ENCODE measurements at places on chromosomes 3 and 15.

- DNase-seq, result no peak
Observed at GRCh38 chr3:189303584-189303983, 131.8 kb downstream of the TPRG1 start.

DNA sequence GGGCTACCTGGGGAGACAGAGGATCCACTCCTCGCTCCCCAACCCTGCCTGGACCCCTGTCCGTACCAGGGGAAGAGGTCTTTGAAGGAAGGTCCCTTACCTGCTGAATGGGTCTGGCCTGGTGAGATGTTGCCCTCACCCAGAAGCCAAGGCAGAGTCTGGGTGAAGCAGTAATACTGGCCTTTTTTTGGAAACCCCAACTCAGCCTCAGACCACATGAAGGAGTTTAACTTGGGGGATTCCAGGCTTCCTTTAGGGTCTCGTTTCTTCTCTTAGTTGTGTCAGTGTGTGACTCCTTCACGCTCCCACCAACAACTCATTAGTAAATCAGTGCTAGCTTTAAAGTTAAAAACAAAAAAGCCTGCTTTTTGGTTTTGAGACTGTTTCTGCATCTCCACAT, 45.6 kb downstream of the RTP1 start:
- DNase-seq, result no peak

DNA sequence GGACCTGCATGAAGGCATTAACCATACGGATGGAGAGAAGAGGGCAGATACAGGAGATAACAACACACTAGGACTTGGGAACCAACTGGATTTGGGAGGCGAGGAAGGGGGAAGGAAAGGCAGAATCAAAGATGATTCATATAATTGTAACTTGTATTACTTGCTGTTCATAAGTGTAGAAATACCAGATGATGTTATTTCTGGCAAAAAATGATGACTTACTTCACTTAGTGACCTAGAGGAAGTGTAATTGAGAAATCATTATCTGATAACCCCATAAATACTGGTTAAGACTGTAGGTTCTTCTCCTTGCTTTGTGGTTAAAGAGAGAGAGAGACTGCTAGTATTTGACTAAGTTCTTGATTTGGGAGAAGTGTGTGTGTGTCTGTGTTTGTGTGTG, 50.5 kb upstream of the GK5 start:
- no peak for DNase-seq

DNA sequence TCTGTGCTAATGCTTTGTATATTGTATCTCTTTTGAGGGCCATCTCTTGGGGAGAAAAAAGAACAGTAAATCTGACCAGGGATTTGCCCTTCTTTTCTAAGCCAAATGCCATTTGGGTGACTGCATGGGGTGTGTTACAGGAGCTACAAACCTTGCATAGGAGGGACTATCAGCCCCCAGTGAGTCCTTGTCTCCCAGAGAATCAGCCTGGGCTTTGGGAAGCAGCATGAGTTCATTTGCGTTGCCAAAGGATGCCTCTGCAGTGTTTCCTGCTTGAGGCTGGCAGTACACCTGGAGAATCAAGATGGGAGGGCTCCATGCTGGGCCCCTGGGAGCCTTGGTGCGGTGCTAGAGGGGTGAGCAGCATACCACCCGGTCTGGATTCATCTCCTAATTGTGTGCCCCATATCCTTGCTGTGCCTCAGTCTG, 49.6 kb upstream of the POLG start:
- no peak for DNase-seq

DNA sequence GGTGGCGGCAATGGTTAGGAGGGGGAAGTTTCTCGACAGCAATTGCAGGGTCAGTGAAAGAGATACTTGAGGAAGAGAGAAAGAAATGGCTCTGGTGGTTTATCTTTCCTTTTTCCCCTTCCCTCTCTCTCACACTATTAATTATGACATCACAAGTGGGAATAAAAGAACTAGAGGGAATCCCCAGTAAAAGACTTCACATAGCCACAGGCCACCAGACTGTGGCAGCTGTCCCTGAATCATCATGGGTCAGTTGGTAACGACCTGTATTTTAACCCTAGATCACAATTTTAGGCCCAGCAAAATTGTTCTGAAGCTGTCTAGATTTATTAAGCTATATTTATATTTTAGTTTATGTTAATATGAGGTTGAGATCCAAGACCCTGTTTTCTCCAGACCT, 40.3 kb downstream of the MBNL1 start:
- DNase-seq, result peak; percentile 17

GRCh38 chr3:71846185-71846584, 61.2 kb upstream of the PROK2 start:
- DNase-seq, result peak; percentile 25

DNA sequence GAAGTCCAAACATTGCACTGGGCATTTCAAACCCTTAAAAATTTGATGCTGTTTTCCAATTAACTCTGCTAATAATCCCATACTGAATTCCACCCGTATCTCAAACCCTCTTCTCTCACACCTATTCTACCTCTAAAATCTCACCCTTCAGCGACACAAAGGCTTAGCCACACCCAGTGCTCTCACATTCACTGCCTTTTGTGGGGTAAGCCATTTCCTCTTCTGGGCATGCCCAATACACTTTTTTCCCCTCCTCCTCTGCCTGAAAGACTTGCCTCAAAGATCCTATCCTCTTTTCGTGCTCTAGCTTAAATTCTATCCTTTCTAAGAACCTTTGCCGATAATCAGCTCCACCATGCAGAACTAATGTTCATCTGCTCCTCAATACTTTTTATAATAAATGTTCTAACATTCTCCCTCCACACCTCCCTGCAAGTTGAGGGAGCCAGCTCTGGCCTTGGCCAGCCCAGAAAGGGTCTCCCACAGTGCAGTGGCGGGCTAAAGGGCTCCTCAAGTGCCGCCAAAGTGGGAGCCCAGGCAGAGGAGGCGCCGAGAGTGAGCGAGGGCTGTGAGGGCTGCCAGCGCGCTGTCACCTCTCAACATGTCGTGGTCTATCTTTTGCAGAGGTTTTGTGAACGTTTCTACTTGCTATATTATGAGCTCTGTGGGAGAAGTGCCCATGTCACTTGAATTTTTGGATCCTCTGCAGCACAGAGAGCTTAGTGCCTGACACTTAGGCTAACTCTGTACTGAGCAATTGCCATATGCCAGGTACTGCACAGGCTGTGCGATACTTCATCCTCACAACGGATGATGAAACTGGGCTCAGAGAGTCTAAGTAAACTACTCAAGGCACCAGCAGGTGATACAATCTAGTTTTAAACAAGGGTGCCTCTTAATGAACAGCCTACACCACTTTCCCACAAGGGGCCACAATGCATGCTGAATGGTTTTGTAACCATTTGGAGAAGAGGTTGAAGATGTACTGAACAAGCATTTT, 53.6 kb upstream of the BCL6 start:
- no peak for DNase-seq

DNA sequence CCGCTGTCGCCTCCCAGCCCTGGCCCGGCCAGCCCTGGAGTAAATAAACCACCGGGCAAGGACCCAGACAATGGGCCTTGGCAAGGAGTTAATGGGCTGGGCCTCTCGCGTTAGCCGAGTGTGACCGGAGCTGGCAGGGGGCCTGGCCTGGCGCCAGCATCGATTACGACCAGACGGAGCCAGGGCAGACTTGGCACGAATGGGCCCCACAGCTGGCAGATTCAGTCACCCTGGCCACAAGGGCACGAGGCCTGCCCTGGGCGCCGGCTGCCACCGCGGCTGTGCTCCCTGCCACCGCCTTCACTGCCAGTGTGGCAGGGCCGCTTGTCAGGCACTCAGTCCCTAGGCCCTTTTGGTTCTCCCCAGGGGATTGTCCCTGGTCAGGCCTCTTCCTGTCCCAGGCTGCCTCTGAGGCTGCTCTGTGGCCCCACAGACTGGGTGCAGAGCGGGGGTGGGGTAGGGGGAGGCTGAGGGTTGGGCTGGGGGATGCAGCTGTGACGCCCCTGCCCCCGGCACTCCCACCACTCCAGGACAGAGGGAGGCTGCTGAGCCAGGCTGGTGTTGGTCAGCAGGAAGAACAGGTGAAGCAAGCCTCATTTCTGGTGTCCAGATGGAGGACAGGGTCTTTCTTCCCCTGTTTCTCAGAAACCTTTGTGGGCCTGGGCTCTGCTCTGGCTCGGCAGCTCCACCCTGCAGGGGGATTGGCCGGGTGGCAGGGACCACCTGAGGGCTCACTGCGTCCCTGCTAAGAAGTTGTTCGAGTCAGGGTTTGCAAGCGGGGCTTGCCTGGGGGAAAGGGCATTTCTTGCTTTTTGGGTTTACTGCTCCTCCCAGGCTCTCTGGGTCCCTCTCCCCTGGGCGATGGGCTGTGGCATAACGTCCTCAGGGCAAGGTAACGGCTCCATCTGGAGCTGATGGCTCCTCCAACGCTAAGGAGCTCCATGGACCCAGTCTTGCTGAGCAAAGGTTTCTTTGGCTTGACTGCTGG, 30.5 kb upstream of the SRP14 start:
- peak; percentile 47 for DNase-seq

DNA sequence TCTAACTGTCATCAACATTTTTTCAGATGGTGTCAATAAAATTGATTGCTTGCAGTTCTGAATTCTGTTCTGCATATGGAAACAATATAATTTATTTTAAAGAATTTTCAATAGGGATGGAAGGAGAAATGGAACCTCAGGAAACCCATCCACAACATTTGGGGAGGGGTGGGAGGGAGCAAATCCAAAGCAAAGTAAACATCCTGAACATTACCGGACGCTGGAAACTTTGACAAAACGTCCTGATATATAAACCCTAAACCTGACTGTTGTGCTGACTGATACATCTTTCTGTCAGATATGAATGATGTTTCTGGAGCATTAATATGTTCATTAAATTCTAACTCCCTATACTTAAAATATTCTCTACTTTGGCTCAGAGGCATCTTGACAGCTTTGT, 479.0 kb downstream of the FOXP1 start:
- no peak for DNase-seq

GRCh38 chr3:195403841-195404408, 38.9 kb downstream of the ACAP2 start:
- no peak for DNase-seq

DNA sequence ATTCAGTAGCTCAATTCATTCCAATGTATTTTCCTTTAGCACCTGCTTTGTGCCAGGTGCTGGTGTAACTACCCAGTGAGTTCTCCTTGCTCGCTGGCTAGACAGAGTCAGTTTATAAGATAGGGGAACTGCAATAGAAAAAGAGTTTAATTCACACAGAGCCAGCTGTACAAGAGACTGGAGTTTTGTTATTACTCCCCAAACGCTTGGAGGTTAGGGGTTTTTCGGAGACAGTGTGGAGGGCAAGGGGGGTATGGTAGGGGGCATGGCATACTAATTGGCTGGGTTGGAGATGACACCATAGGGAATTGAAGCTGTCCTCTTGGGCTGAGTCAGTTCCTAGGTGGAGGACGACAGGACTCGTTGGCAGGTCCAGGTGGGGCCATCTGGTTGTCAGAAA, 5.4 kb upstream of the CFAP91 start:
- no peak for DNase-seq

Measured in SK-N-DZ (cell line).